ENCODE measurements at places on chromosomes 7 and 10. TPM values are rescaled to one million over a fixed set of nuclear protein-coding genes. Genes with fewer than 3 reads are reported as not detected.

DNA sequence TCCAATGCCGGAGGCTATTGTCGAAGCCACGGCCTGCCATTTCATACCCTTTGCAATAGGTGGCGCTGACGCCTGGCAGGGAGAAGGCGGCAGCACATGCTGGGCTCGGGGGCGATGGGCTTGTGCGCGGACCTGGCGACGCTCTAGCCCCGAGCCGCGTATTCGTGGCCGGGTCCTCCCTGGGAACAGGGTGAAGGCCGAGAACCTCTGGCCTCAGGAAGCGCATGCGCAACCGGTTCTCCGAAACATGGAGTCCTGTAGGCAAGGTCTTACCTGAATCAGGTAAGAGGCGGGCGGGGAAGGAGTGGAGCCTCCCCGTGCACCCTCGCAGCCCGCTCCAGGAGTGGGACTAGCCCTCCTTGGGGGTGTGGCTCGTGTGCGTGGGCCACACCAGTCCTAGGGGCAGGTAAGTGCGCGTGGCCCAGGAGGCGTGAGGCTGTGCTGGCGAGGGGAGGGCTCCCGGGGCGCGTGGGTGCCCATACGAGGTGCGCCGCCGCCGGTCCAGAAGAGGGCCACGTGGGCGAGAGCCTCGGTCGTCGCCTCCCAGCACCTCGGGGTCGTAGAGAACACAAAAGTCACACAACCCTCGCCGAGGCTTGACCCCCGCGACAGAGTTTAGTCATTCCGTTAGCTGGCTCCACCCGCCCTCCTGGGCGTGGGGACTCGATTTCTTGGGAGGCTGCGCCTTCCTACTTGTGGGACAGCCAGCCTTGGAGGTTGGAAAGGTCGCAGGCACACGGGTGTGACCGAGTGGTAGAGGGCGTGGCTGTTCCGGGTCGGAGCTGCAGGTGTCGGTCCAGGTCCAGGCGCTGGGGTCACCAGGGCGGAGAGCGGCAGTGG, 5.6 kb upstream of the MEST start:
- peak; percentile 27 for DNase-seq

DNA sequence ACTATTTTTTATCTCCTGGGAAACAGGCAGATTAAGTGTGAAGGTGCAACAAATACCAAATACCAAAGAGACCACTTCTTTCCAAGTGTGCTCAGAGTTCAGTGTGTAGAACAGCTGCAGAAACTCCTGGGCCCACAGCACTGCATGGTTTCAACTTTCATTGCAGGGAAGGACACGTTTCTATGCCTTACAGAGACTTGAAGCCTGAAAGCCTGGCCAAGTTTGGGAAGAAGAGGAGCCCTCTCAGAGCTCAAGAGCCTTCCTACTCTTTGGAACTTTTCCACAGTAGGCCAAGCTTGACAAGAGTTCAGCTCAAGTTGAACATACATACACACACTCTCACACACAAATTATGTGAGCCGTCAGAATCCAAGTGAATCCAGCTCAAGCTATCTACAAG, 2.5 kb downstream of the HOXA4 start:
- DNase-seq: no peak

- no peak for DNase-seq
Measured at GRCh38 chr7:141649865-141650634, 51.9 kb downstream of the DENND11 start.

- no peak for DNase-seq
Measured at GRCh38 chr10:124672181-124672638, 72.0 kb downstream of the FAM53B start.

GRCh38 chr10:115624448-115624847, 531.3 kb downstream of the ATRNL1 start:
- no peak for DNase-seq

DNA sequence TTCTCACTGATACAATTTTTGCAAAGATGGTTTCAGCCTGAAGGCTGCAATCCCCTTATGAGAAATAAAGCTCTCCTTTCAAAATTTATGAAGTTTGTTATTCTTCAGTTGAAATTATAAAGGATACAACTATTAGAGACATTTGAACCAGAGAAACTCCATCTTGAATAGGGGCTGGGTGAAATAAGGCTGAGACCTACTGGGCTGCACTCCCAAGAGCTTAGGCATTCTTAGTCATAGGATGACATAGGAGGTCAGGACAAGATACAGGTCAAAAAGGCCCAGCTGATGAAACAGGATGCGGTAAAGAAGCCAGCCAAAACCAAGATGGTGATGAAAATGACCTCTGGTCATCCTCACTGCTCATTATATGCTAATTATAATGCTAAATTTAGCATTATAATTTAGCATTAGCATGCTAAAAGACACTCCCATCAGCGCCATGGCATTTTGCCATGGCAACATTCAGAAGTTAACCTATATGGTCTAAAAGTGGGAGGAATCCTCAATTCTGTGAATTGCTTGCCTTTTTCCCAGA, 22.4 kb upstream of the IFIT1B start:
- DNase-seq: no peak

DNA sequence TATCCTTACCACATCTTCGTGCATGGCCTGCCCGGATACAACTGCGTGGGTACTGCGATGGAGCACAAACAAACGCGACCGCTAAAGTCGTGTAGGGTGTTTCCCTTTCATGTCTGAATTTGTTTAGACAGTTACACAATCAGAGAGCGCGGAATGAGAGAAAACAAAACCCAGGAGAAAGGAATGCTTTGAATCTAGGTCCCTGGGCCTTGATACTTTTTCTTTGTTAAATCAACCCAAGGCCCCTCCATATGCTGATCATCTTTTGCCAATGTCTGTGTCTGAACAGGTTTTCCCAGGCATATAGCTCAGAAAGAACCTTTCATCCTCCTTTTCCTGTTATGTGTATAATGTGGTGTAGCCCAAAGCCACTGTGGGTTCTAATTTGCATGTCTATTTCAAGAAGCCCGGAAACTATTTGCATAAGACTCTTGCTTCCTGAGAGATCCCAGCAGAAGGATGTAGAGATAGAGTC, 145.8 kb downstream of the FRMD4A start:
- peak; percentile 27 for DNase-seq

DNA sequence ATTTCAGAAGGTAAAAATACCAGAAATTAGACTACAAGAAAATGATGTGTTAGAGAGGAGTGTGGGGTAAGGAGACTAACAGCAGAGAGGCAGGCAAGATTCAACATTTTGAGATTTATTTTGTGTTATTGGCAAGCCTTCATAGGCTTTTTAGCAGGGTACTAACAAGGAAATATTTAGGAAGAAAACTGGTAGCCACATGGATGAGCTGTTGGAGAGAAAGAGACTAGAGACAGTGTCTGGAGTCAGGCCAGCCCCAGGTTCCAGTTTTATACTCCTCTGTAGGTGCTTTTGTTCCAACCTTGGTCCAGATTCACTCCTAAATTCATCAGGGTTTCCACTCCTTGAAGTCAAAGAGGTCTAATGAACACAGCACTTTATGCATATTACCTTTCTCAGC, 41.1 kb downstream of the GPRIN2 start:
- DNase-seq: no peak

DNA sequence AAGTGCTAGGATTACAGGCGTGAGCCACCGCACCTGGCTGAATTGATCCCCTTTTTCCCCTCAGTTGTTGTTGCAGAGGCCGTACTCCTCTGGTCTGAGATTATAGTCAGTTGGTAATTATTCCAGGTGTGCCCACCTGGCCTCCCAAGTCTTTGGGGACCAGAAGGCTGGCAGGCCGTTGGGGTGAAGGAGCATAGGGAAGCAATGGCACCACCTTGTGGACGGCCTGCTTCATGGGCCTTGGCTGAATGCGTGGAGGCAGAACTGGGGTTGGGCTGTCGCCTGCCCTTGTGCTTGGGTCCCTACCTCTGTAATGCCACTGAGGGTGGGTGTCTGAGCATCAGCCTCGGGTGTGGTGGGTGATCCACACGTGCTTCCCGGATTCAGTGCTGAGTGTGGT, 125.7 kb downstream of the RGS10 start:
- DNase-seq: peak; percentile 49

- DNase-seq: no peak
Measured at GRCh38 chr7:93569189-93569588, 5.3 kb downstream of the CALCR start.

DNA sequence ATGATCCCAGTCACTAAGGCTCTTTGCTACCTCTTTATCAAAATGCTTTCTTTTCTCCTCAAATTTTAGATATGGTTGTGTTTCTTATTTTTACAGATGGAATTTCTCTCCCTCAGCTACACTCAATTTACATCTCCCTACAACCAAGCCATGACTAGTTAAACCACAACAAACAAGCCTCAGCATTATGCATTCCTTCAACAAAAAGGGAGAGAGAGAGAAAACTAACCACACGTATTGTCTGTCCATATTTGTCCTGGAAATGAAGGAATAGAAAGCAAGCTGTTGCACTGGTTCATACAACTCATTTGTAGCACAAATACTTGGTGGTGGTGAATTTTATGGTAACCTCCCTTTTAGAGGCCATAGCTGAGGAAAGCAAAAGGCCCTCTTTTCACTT, 286.4 kb downstream of the AHR start:
- no peak for DNase-seq

DNA sequence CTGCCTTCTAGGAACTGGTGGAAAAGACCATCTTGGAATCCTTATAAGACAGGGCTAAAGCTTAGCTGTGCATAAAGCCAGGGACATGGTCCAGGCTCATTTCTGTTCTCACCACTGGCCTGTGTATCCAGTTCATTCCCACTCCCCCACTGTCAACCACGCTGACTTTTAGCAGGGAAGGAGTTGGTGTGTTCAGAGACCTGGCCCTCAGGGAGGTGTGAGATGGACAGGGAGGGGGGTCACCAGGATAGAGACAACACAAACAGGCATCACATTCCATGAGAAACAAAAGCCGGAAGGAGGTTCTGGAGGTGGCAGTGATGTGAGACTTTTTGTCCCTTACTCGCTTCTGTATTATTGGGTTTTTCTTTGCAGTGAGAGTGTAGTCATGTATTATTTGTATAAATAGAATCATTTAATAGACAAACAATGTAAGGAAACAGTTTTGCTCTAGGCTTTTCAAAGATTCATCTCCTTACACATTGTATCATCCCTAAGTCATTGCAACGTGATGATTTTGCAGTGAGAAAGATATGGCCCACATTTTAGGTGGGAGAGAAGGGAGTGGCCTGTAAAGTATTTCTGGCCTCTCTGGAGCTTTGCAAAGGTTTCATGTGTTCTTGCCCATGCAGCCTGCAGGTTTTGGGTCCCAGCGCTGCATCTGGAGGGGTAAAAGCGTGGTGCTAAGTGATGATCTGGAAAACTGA, 52.0 kb downstream of the EEPD1 start:
- DNase-seq: no peak

GRCh38 chr10:93566435-93567276, at the start of gene FFAR4:
TSS of gene FFAR4 (plus strand) at chr10:93566665. CDS start at chr10:93566721, 56 bp downstream.
- DNase-seq: no peak

GRCh38 chr7:158083526-158084310, 503.9 kb downstream of the PTPRN2 start:
- no peak for DNase-seq

GRCh38 chr7:156773966-156774365, 119.0 kb downstream of the LMBR1 start:
- no peak for DNase-seq

DNA sequence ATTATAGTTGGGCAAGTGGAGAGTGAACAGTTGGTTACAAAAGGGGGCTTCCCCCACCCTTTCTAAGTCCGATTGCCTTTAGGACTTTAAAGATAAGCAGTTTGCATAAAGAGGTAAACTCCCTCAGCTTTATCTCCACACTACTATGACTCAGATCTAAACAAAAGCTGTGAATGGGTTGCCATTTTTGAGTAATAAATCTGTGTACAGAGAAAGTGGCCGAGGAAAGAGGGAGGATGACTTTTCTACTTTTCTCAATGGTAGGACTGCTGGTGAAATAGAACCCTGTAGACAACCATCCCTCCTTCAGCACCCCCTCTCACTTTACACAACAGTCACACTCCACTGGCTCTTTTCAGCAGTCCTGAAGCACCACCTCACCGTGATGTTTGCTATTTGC, 71.2 kb downstream of the DNMBP start:
- DNase-seq: no peak

DNA sequence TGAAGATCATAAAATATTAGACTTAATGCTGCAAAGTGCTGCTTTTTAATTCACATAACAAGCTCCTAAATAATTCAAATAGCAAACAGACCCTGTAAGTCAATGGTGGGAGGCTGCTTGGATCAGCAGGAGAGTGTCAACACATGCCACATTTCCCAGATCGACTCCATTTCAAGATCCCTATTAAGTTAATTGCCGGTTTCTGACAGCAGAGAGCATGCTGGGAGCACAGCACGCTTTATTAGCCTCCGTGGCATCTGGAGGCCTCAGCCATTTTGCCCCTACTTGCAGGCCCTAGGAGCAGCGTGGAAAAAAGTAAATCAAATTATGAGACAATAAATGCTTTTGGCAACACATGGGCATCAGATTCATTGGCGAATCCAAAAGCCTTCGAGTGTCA, 201.0 kb downstream of the EMX2 start:
- DNase-seq: no peak

GRCh38 chr10:93991596-93992284, 2.0 kb upstream of the PLCE1 start:
- no peak for DNase-seq

DNA sequence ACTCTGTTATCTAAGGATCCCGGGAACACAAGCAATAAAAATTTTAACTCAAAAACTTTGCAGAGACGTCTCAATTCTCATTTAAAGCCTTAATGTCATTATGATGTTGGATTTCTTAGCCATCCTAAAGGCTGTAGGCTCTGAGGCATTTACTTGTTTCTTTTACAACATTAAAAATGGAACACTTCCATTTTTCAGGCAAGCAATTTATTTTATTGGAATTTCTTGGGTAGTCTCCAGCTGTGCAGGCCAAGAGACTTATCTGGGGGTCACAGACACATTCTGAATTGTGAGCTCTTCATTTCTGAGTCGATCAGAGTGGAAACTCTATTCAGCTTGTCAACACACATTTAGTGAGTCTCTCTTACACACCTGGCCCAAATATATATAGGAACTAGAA, 48.0 kb upstream of the KIF5B start:
- no peak for DNase-seq

- DNase-seq: no peak
Measured at GRCh38 chr10:14399641-14400040, 68.9 kb upstream of the FRMD4A start.

- DNase-seq: no peak
Measured at GRCh38 chr7:22784346-22784745, 38.3 kb downstream of the TOMM7 start.

DNA sequence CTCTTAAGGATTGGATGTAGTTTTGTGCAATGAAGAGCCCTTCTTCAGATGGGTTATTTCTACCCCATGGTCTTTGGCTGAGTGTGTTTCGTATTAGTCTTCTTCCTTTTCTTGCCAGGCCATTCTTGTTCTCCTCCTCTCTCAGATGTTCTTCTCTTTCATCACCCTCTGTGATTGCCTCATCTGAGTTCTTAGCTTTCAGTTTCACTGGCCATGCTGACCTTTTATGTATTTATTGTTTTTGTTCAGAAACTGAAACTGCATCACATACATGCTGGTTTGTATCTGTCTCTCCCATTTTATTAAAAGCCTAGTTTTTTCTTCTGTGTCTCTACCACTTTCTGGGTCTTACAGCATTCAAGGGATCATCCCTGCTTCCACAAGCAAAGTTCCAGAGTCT, 21.7 kb upstream of the PCGF5 start:
- DNase-seq: peak; percentile 31

HGF gene
- not detected for total RNA-seq

ZNF365 gene
- 0.93 TPM for total RNA-seq

SLC25A13 gene
- total RNA-seq: 10.8 TPM

BRAT1 gene
- 38.8 TPM for total RNA-seq

PRLHR gene
- total RNA-seq: not detected

FANK1 gene
- total RNA-seq: 0.66 TPM

NCF1 gene
- total RNA-seq: 0.92 TPM

MMS19 gene
- 85.7 TPM for total RNA-seq
